NCI-H1694 (cell line): ENCODE measurements at places on chromosomes 16 and 17.

GRCh38 chr17:74387365-74388218 lies 20.3 kb downstream of the GPR142 start:
- DNase-seq: no peak

DNA sequence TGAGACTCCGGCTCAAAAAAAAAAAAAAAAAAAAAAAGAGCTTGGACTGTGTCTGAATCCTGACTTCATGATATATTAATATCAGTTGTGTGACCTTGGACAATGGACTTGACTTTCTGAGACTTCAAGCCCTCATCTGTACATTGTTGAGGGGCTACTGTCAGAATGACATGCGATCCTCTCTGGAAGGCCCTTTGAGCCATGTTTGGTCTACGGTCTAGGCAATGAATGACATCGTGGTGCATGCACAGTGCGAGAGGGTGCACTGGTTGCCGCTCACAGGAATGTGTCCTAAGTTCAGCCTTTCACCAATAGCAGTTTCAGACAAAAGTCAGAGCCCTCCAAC lies 43.0 kb upstream of the ZNF629 start:
- no peak for DNase-seq

DNA sequence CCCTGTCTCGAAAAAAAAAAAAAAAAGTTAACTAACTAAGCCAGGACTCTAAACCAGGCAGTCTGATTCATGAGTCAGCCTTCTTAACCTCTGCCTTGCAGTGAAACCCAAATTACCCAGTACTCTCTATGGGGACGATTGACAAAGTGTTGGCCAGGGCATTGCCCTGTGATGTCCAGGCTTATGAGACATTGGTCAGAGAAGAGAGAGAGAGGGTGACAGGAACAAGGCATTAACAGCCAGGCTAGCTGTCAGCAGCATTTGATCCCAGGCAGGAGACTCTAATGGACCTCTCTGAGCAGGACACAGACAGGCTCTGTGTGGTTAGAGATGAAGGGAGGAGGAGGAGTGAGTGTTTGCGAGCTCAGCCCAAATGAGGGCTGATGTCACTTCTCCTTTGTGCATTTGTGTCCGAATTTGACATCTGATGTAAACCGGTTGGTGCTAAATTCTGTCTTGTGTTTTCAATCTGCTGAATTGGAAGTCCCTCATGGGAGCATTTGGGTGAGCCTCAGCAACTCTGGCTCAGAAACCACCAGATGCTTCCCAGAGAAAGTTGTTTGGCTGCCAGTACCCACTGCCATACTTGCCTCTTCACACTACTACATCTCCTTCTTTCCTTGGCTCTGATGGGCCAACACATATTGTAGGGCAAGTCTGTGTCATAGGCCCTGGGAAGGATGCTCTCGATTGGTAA lies 4.3 kb upstream of the MYL4 start:
- DNase-seq: peak; percentile 20

GRCh38 chr16:88377961-88378360 lies 4.8 kb upstream of the ZNF469 start:
- DNase-seq: no peak

DNA sequence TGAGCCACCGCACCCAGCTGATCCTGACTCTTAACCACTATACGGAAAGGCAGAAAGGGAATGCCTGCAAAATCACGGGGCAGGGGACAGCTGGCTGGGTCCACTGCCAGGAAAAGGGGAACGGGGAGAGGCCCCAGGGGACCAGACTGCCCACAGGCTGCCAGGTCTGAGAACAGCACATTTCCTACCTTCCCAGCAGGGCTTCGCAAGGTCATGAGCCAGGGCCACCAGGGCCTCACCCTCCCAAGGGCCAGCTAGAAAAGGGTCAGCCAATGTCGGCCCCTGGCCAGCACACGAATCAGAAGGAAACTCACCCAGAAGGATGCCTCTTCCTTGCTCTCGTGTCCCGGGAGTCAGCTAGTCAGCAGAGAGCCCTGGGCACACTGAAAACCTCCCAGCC lies 118.4 kb downstream of the ZNF423 start:
- DNase-seq: no peak
